ENCODE measurements at places on chromosomes 3 and 15.

DNA sequence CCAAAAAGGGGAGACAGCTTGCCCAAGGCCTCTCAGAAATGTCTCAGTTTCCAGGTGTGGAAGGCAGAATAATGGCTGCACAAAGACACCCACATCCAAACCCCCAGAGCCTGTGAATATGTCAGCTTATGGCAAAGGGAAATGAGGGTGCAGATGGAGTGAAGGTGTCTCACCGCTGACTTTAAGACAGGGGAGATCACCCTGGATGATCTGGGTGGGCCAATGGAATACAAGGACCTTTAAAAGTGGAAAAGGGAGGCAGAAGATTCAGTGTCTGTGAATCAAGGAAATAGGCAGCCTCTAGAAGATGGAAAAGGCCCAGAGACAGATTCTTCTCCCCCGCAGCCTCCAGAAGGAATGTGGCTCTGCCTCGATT lies 48.8 kb upstream of the ATP2B2 start:
- DNase-seq, result no peak

GRCh38 chr15:58472821-58473581 lies 41.2 kb downstream of the LIPC start:
- peak; percentile 56 for DNase-seq

DNA sequence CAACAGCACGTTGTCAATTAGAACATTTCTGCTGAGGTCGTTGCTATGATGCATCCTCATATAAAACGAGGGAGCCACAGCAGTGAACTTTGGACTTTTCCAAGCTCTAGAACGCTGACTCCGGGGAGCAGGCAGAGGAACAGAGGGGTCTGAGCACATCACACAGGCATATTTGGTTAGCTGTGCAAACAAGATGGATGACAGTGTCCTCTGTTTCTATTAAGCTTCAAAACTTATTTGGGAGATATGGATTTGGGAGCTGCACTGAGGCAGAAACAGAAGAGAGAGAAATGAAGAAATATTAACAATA lies 278.0 kb upstream of the TBL1XR1 start:
- no peak for DNase-seq

DNA sequence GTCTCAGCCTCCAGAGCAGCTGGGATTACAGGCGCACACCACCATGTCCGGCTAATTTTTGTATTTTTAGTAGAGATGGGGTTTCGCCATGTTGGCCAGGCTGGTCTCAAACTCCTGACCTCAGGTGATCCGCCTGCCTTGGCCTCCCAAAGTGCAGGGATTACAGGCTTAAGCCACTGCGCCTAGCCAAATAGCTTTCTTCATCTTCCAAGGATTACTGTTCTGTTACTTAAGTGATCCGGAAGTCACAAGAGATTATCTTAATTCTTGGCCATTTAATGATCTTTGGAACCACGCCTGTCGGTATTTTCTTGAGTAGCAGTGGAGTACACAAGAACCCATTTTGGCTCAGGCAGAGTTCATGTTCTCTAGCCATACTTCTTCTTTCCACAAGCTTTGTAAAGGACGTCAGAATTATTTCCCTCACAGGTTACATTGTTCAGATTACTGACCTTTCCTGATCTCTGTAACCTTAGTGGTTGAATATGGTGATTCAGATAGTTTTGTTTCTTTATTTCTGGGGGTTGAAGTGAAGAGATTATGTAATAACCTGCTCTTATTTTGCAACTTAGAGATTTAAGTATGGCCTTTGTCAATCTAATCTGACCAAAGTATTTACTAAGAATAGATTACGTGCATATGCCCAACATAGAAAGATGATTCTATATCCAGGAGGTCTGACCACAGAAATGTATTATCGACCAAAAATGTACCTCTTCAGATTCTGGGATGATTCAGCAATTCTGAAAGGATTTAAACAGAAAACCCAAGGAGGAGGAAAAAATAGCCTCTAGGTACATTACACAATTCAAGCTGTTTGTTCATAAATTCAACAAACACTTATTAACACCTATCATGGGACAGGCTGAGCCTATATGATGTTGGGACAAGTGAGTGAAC lies 132.2 kb downstream of the GREM1 start:
- DNase-seq, result no peak

DNA sequence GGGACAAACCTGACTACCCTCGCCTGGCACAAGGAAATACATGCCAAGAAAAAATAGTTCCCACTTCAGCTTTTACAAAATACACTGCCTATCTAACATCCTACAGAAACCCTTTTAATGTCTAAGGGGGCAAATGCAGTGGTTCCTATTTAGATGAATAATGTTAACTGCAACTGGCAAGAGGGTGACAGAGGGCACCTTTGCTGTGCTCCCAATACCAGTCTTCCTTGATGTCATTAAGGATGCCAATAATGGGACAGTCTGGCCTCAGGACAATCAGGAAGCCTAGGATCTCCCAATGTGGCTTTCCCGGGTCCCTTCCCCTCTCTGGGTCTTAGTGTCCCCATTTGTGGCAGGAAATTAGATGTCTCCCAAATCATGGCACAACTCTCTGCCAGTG lies 13.9 kb downstream of the CSRNP1 start:
- DNase-seq, result no peak

DNA sequence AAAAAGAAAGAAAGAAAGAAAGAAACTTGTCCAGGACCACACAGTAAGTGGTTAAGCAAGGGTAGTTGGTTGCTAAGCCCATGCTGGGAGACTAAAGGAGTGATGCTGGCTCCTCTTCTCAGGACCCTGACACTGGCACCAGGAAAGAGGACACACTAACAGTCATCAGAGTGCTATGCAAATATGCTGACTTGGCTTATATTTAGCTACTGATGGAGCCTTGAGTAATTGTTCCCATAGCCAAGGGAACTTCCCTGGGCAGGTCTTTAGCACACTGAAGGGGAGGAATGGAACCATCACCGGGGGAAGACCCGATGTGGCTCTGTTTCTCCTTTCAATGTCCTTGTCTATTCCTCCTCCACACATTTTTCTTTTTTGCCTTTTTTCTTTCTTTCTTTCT lies 6.2 kb downstream of the TMEM40 start:
- no peak for DNase-seq
